ENCODE measurements at places on chromosomes 13 and 19. TPM values are rescaled to one million over a fixed set of nuclear protein-coding genes. Genes with fewer than 3 reads are reported as not detected.
A peak's percentile ranks its signal among the peaks of the same experiment; 100 is the strongest.

LGALS4 gene
- 2.1 TPM for total RNA-seq

KLK3 gene
- total RNA-seq, result not detected

FOSB gene
- total RNA-seq, result 43.9 TPM

EXOC3L2 gene
- not detected for total RNA-seq

PSG7 gene
- total RNA-seq, result not detected

KLF1 gene
- 0.20 TPM for total RNA-seq

ADAMTSL5 gene
- total RNA-seq, result 4.2 TPM

TLE2 gene
- total RNA-seq, result 1.00 TPM

LAIR1 gene
- total RNA-seq, result 54.0 TPM

SOX1 gene
- not detected for total RNA-seq

WDR87 gene
- not detected for total RNA-seq

C5AR2 gene
- 0.37 TPM for total RNA-seq

DNA sequence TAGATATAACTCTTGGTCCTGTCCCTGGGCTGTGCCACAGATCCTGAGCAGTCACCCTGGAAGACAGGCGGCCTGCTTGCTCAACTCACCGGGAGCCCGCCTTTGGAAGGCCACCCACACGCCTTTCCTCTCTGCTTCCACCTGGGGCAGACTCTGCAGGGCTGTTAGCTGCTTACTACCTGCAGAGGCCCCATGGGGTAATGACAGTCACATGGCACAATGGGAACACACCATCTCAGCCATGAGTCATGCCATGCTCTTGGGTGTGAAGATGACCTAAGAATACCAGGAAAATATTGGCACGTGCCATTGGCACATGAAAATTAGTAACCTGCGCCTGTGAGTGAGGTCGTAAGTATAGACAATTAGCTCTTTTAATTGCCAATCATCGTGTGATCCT lies 108.6 kb downstream of the COL4A2 start:
- H3K36me3 ChIP-seq, result no peaks in the 10 kb centered on the region
- H3K4me1 ChIP-seq, result peaks cover 5% of the 10 kb centered on the region
- no peak overlapping the region for H3K27ac ChIP-seq
- no peak for DNase-seq
- H3K27me3 ChIP-seq, result peaks cover 73% of the 10 kb centered on the region

GRCh38 chr19:15813916-15814315 lies 1.5 kb downstream of the OR10H1 start:
- H3K36me3 ChIP-seq, result no peaks in the 10 kb centered on the region
- H3K27me3 ChIP-seq, result peaks cover 23% of the 10 kb centered on the region
- peaks cover 2% of the 10 kb centered on the region for H3K4me1 ChIP-seq
- H3K27ac ChIP-seq, result no peak overlapping the region
- no peak for DNase-seq
- H3K4me3 ChIP-seq, result no peak overlapping the region

- H3K4me3 ChIP-seq, result no peak overlapping the region
- no peaks in the 10 kb centered on the region for H3K27me3 ChIP-seq
- DNase-seq, result no peak
- H3K36me3 ChIP-seq, result peaks cover 77% of the 10 kb centered on the region
- no peaks in the 10 kb centered on the region for H3K4me1 ChIP-seq
These were observed 94.4 kb downstream of the URI1 start for GRCh38 chr19:30036154-30037129.

- H3K4me3 ChIP-seq, result no peak within 1 kb of the TSS
- DNase-seq, result no peak
- H3K4me1 ChIP-seq, result peaks cover 10% of the 10 kb centered on the region
These were observed at the start of gene SMIM44 for GRCh38 chr19:3483226-3483628. TSS of gene SMIM44 (minus strand) at chr19:3483441. CDS start at chr19:3483403, 38 bp downstream.

GRCh38 chr19:31804668-31805067 lies 455.4 kb upstream of the TSHZ3 start:
- no peak overlapping the region for H3K4me3 ChIP-seq
- DNase-seq, result no peak
- no peaks in the 10 kb centered on the region for H3K27me3 ChIP-seq
- no peaks in the 10 kb centered on the region for H3K36me3 ChIP-seq
- H3K4me1 ChIP-seq, result no peaks in the 10 kb centered on the region

GRCh38 chr13:33415822-33416221 lies 130.3 kb upstream of the STARD13 start:
- H3K27ac ChIP-seq, result no peak overlapping the region
- no peak overlapping the region for H3K4me3 ChIP-seq
- no peak for DNase-seq
- peaks cover 6% of the 10 kb centered on the region for H3K27me3 ChIP-seq
- H3K36me3 ChIP-seq, result no peaks in the 10 kb centered on the region

GRCh38 chr13:112486386-112487126 lies 101.4 kb downstream of the TUBGCP3 start:
- H3K27me3 ChIP-seq, result no peaks in the 10 kb centered on the region
- H3K36me3 ChIP-seq, result peaks cover 34% of the 10 kb centered on the region
- H3K27ac ChIP-seq, result no peak overlapping the region
- no peak overlapping the region for H3K4me3 ChIP-seq

- H3K4me3 ChIP-seq, result no peak overlapping the region
- peaks cover 85% of the 10 kb centered on the region for H3K4me1 ChIP-seq
- H3K36me3 ChIP-seq, result peaks cover 84% of the 10 kb centered on the region
- DNase-seq, result no peak
- H3K27ac ChIP-seq, result peak overlapping the region; percentile 91
These were observed 7.9 kb downstream of the TPM4 start for GRCh38 chr19:16084067-16084685.

- H3K27me3 ChIP-seq, result no peaks in the 10 kb centered on the region
- no peak overlapping the region for H3K27ac ChIP-seq
- no peaks in the 10 kb centered on the region for H3K36me3 ChIP-seq
These were observed 383.7 kb downstream of the DIAPH3 start for GRCh38 chr13:59780058-59780457.

DNA sequence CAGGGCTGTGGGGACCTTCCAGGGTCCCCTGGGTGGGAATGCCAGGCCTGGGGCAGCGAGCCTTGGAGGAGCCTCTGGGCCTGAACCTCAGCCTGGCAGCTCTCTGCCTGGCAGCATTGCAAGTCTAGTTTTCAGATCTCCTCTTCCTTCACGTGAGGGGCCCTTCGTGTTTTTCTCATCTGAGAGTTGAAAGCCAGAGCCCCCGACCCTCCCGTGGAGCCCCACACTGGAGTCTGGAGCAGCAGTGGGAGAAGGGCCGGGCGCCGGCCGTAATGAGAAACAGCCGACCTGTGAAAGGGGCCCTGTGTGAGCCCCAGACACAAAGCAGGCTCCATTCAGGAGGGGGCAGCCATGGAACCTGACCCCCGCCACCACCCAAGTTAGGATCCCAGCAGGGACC lies 19.3 kb downstream of the TMED1 start:
- H3K36me3 ChIP-seq, result peaks cover 38% of the 10 kb centered on the region
- H3K27me3 ChIP-seq, result no peaks in the 10 kb centered on the region
- DNase-seq, result no peak
- no peak overlapping the region for H3K4me3 ChIP-seq

GRCh38 chr19:5907241-5907640 lies 2.6 kb downstream of the VMAC start:
- no peak overlapping the region for H3K4me3 ChIP-seq
- H3K36me3 ChIP-seq, result peaks cover 9% of the 10 kb centered on the region
- H3K27ac ChIP-seq, result no peak overlapping the region

DNA sequence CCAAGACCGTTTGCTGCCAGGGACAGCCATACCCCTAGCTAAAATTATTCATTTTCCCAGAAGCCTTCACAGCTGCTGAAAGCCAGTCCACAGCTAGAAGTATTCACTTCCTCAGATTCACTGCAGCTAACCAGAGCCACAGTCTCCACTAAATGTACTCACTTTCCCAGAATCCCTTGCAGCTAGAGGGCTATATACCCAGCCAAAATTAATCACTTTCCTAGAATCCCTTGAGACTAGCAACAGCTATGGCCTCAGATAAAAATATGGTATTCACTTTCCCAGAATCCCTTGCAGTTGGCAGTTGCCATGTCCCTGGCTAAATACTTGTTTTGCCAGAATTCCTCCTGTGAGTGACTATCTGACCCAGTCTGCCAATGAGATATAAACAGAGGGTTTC lies 13.8 kb upstream of the MEIS3 start:
- H3K4me1 ChIP-seq, result peaks cover 65% of the 10 kb centered on the region
- no peak for DNase-seq
- H3K27ac ChIP-seq, result no peak overlapping the region
- peaks cover 13% of the 10 kb centered on the region for H3K27me3 ChIP-seq
- no peaks in the 10 kb centered on the region for H3K36me3 ChIP-seq

GRCh38 chr13:21894091-21894490 lies 223.2 kb downstream of the FGF9 start:
- no peaks in the 10 kb centered on the region for H3K27me3 ChIP-seq
- H3K36me3 ChIP-seq, result no peaks in the 10 kb centered on the region
- H3K27ac ChIP-seq, result no peak overlapping the region
- no peak for DNase-seq
- H3K4me1 ChIP-seq, result no peaks in the 10 kb centered on the region

- H3K27ac ChIP-seq, result no peak overlapping the region
- H3K4me1 ChIP-seq, result peaks cover 24% of the 10 kb centered on the region
- H3K36me3 ChIP-seq, result no peaks in the 10 kb centered on the region
- peaks cover 29% of the 10 kb centered on the region for H3K27me3 ChIP-seq
- DNase-seq, result no peak
These were observed 58.0 kb downstream of the USPL1 start for GRCh38 chr13:30675717-30676116.

DNA sequence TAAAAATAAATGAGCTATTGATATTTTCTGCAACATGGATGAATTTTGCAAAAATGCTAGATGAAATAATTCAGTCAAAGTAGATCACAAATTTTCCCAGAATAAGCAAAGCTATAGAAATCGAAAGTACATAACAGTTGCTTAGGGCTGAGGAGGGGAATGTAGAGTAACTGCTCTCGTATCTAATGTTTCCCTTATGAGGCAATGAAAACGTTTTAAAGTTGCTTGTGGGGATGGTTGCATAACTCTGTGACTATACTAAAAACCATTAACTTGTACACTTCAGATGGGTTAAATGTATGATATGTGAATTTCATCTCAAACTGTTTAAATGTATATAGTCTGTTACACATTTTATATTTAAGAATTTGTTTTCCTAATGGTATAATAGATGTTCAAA lies 231.7 kb downstream of the GGACT start:
- DNase-seq, result no peak
- no peak overlapping the region for H3K27ac ChIP-seq
- no peaks in the 10 kb centered on the region for H3K4me1 ChIP-seq

GRCh38 chr13:111215081-111216047 lies 100.3 kb downstream of the ARHGEF7 start:
- H3K27me3 ChIP-seq, result no peaks in the 10 kb centered on the region
- no peak overlapping the region for H3K4me3 ChIP-seq
- peaks cover 10% of the 10 kb centered on the region for H3K36me3 ChIP-seq

- H3K27me3 ChIP-seq, result no peaks in the 10 kb centered on the region
- DNase-seq, result peak; percentile 91
- H3K4me1 ChIP-seq, result peaks cover 30% of the 10 kb centered on the region
- H3K4me3 ChIP-seq, result peak within 1 kb of the TSS; percentile 81
These were observed at the start of gene ZNF440 for GRCh38 chr19:11814029-11814699. TSS of gene ZNF440 (plus strand) at chr19:11814273. CDS start at chr19:11814448, 175 bp downstream.

DNA sequence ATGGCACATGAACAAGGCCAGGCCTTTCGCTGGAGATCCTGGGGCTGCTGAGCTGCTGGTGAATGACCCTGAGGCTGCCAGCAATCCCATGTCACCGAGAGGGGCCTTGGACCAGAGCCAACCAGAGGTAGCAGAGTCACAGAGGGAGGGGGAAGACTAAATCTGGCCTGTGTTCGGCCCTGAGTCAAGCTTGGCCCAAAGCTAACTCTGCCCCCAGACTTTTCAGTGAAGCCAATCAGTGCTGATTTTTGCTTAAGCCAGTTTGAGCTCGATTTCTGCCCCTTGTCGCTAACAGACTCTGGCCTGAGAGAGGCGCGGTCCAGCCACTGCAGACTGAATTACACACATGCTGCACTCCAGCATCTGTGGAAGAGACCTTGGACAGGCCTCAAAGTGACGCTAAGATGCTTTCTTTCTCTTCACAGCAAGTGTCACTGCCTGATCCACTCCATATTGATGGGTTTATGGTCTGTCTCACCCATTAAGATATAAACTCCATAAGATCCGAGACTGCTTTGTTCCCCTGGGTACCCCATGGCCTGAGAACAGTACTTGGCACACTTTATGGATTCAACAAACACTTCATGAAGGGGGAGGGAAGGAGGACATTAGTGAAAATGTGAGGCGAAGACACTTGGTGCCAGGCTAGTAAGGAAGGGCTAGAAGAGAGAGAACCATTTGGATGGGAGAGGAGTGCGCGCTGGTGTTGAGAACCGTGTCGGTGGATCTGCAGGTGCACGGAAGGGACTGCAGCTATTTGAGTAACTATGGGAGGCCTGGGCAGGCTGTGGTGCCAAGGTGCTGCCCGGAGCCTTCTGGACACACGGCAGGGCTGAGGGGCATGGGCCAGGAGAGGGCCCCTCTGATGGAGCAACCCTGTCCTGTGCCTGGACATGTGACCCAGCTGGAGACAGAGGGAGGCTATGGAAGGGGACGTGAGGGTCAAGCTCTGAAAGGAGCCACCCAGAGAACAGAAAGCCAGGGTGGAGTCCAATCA lies 17.6 kb downstream of the RANBP3 start:
- peaks cover 88% of the 10 kb centered on the region for H3K4me1 ChIP-seq
- H3K36me3 ChIP-seq, result peaks cover 8% of the 10 kb centered on the region
- H3K4me3 ChIP-seq, result peak overlapping the region; percentile 0
- peak overlapping the region; percentile 100 for H3K27ac ChIP-seq

DNA sequence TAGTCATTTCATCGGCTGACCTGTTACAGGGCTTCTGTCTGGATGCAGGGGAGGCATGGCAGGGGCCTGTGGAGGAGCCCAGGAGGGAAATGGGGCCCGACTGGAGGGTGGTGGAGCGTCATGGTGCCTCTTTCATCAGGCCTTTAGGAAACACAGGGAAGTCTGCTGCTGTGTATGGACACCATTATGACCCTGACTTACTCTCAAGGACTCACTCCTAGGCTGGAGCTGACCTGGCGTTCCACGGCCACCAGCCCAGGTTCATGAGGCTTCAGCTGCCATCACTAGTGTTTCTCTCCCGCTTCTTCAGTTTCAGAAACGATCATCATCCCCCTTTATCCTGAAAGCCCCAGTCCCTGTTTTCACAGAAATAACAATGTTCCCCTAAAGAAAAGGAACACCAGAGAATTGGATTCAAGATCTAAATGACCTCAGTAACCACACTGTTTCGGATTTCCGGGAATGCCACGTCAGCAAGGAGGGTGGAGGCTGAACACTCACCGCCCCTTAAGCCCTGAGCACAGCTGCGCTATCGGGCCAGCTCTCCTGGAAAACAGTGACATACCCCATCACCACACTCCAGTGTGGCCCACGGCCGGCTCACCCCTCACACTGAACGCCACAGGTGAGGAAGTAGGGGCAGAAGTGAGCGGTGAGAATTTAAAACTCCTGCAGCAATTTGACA lies 67.6 kb downstream of the SOX1 start:
- H3K4me1 ChIP-seq, result no peaks in the 10 kb centered on the region
- no peak for DNase-seq
- H3K4me3 ChIP-seq, result no peak overlapping the region
- H3K27ac ChIP-seq, result no peak overlapping the region
- H3K36me3 ChIP-seq, result no peaks in the 10 kb centered on the region

GRCh38 chr13:113080901-113081521 lies 24.6 kb upstream of the F7 start:
- H3K4me1 ChIP-seq, result no peaks in the 10 kb centered on the region
- no peaks in the 10 kb centered on the region for H3K36me3 ChIP-seq
- no peak for DNase-seq
- H3K27me3 ChIP-seq, result no peaks in the 10 kb centered on the region

Data from activated CD4-positive, alpha-beta T cell treated with anti-CD3 and anti-CD28 coated beads, Interleukin-2, amount 10 ng/mL, durations not matched to agents 7 days and 5 days (primary cell).